ENCODE measurements at places on chromosomes 7 and 10.

- no peak for DNase-seq
Observed at GRCh38 chr7:81611040-81611439, 158.8 kb downstream of the HGF start.

DNA sequence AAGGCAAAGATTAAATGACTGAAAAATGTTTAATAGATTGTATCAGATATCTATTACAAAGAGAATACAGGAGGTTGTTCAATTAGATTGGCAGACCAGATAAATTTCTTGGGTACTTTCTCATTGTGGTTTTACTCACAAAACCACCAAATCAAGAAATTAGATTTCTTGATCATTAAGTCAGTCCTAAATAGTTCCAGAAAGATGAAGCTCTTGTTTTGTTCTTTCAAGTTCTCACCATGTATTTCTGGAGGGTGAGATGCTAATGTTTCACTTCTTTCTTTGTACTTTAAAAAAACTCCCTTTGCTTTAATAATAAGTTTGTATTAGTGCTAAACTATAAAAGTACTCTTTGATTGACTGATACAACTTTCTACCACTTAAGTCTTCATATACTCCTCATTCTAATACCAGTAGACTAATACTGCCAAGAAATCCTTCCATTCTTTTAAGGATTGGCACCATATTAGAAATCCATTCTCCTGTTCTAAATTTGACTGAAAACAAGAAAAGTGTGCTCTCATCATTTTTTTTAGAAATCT lies 69.4 kb downstream of the RNF133 start:
- no peak for DNase-seq

- DNase-seq: no peak
Observed at GRCh38 chr10:123117644-123118417, 17.9 kb upstream of the HMX3 start.

GRCh38 chr10:92419740-92420545 lies 129.0 kb downstream of the MARCHF5 start:
- no peak for DNase-seq

- no peak for DNase-seq
Observed at GRCh38 chr7:25636871-25637283, 408.6 kb upstream of the NPVF start.

GRCh38 chr7:158753900-158754299 lies 49.3 kb upstream of the NCAPG2 start:
- DNase-seq: no peak

DNA sequence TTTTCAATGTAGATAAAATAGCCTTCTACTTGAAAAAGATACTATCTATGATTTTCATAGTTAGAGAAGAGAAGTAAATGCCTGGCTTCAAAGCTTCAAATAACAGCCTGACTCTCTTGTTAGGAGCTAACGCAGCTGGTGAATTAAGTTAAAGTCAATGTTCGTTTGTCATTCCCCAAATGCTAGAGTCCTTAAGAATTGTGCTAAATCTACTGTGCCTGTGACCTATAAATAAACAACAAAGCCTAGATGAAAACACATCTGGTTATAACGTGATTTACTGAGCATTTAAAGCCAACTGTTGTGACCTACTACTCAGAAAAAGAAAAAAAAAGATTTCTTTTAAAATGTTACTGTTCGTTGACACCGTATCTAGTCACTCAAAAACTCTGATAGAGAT lies 134.7 kb downstream of the POLR1F start:
- DNase-seq: no peak

GRCh38 chr10:86836044-86836443 lies 79.6 kb downstream of the BMPR1A start:
- no peak for DNase-seq

GRCh38 chr7:38964921-38965320 lies 12.8 kb upstream of the POU6F2 start:
- DNase-seq: no peak

- no peak for DNase-seq
Observed at GRCh38 chr10:132456881-132457280, 59.9 kb downstream of the PWWP2B start.

GRCh38 chr10:124374535-124375352 lies 44.0 kb downstream of the OAT start:
- no peak for DNase-seq

DNA sequence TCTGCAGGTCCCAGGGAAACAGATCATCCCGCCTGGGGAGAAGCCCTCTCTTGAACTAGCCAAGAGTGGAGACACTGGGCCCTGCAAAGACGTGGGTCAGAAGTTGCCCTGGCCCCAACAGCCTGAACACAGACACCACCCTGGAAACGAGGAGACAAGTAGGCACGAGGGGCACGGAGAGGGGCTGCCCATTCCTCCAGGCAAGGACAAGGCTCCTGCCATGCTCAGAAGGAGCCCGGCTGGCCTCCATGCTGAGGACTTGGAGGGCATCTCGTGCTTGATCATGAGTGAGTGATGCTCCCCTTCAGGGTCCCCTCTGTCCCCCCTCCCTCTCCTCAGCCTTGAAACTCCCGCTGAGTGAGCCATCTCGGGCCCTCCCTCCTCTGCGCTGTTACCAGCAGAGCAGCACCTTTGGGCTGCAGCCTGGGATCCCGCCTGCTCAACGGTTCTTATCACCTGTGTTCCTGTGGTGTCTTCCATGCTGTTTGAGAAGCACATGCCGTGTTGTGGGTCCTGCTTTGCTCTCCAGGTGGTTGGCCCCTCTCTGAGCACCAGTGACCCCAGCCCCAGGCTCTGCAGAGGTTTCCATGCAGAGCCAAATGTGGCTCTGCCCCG lies 544.3 kb downstream of the TCERG1L start:
- DNase-seq: no peak

DNA sequence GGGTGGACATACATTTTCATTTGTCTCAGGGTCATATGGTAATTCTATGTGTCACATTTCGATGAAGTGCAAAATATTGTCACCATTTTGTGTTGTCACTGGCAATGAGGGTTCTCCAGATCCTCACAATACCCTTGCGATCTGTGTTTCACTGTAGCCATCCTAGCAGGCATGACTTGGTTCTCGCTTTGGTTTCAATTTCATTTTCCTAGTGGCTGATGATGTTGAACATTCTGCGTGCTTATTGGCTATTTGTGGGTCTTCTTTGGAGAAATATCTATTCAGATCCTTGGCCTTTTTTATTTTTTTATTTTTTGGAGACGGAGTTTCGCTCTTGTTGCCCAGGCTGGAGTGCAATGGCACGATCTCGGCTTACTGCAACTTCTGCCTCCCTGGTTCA lies 24.8 kb upstream of the MNX1 start:
- no peak for DNase-seq

- DNase-seq: no peak
Observed at GRCh38 chr7:64045301-64046040, at the start of gene ZNF727. ZNF727 (plus strand) TSS chr7:64045434; CDS start chr7:64045622, 188 bp downstream.

DNA sequence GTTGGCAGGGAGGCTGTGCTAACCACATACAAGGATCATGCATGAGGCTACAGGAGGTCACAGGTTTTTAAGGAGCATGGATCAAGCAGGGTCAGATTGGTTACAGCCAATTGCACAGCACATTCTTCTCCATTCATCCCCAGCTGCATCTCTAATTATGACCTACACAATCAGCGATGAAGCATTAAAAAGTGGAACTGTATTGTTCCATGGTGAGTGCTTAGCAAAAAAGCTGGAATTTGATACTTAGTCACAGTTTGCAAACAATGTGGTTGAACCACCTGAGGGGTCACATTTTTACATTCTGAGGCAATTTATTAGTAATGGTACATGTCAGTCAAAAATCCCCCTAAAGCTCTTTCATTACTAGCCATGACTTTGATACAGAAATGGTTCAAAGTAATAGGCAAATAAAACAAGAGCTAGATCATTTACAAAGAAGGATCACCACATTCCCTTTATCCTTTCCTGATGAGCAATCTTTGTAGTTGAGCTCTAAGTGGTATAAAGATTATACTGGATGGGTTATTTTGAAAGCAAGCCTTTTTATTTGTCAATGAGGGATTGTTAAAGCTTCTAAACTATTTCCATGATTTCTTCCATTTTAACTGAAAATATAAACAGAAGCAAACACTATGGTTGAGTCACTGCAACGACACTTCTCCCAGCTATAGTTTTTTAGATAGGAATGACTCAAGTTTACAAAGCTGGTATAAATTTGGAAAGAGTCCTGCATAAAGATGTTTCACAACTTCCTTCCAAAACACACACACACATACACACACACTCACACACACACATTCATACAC lies 217.8 kb upstream of the SEMA3A start:
- DNase-seq: no peak

- DNase-seq: no peak
Observed at GRCh38 chr10:63544418-63544817, 23.2 kb downstream of the REEP3 start.

DNA sequence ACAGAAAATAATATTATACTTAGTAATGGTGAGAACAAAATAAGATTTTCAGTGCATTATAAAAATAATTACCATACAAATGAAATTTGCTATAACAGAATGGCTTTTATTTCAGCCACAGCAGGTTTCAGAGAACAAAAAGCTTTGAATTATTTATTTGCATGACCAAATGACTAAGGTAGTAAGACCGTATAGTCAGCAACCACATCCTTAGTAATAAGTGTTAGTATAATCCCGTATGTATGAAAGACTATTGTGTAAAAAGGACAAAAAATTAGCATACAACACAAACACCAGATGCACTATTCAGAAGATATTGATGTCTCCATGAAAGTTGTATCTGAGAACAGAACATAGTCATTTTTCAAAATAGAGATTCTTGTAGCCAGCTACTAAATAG lies 12.2 kb downstream of the PDZD8 start:
- DNase-seq: no peak

GRCh38 chr10:80172896-80173295 lies 32.4 kb downstream of the ANXA11 start:
- no peak for DNase-seq

DNA sequence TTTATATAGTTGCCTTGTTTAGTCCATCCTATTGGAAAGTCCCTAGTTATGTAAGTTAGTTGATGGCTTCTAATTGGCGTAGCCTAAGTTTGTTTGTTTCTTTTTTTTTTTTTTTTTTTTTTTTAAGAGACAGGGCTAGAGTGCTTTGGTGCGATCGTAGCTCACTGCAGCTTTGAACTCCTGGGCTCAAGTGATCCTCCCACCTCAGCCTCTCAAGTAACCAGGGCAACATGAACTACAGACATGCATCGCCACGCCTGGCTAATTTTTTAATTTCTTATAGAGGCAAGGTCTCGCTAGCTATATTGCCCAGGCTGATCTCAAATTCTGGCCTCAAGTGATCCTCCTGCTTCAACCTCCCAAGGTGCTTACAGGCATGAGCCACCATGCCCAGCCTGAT lies 7.1 kb downstream of the CSGALNACT2 start:
- DNase-seq: no peak

- no peak for DNase-seq
Observed at GRCh38 chr7:91565499-91566401, 301.5 kb downstream of the FZD1 start.

- DNase-seq: no peak
Observed at GRCh38 chr10:58836991-58837575, 324.4 kb downstream of the BICC1 start.

DNA sequence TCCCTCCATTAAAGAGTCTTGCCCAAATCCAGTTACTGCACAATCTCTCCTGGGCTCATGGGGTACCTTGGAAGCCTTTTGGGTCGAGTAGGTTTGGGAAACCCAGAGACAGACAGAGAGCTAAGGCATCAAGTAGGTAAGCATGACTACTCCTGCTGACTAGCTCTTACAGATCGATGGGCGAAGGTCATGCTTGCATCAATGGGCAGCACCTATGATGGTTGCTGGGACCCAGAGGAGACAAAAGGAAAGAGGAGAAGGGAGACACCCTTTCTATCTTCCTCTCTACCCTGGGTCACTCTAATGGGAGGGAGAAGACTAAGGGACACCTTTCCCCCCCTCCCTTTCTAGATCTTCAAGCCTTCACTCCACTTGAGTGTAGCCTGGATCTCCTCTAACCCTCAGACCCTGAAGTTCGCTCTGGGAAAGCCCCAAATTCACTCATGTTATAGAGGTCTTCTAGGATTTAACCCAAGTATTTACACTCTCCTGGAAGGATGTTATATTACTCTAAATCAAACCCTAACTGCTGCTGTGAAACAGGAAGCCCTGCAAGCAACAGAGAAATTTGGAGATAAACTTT lies 31.6 kb upstream of the ZNF746 start:
- DNase-seq: no peak

DNA sequence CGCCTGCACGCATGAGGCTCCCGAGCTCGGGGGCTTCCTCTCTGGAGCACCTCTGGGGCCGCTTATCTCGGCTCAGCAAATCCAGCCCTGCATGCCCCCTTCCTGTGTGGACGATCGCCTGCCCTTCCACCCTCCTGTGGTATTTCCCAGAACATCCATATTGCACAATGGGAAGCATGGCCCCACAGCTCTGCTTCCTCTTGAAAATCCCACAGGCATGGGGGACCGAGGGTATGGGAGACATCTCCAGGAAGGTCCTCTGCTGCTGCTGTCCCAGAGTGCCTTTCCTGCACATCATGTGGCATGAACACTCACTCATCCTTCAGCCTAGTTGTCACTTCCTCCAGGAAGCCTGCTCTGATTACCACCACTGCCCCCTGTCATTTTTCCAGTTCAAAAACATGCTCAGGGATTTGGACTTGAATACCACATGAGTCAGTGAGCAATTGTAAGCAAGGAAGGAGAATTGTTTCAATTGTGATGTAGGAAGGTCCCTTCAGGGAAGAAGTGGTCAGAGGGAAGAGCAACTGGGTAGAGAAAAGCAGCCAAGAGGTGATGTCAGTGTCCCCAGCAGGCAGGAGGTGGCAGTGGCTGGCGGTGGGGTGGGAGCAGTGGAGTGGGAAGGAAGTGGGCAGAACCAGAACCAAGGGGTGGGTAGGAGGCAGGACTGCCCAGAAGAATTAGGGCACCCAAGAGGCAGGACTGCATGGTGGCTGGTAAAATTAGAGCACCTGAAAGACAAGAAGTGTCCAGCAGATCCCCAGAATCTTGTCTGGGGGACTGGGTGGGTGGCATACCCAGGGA lies 67.5 kb upstream of the ZMIZ1 start:
- DNase-seq: no peak

Measured in CD4-positive, alpha-beta T cell (primary cell).